Activated T-cell treated with anti-CD3 and anti-CD28 coated beads, Interleukin-2, amount 50 U/mL, for 1 hour (primary cell): ENCODE measurements at places on chromosomes 4 and X.
A peak's percentile ranks its signal among the peaks of the same experiment; 100 is the strongest.

DNA sequence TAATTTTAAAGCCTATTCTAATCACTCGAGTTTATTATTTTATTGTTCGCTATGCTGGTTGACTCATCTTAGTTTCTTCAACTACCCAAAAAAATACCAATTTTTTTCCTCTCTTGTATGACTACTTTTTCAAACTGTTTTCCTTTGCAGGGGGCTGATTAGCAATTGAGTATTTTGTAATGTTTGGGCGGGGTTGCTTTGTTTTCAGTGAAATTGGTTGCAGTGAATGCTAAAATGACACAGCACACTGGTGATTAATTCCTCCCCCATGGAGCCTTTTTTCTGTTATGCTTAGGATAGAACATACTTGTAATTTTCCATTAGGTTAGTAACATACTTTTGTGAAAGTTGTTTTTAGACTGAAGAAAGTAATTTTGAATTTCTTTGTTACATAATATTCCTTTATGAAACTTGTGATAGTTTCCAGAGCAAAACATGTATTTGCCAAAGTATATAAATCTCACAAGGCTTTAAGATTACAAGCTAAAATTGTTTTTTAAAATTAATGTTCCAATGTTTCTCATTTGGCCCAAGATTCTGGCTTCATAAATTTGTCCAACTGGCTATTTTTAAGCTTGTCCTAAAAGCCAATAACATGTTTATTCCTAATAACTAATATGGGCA, 120.4 kb downstream of the CHIC1 start:
- DNase-seq, result no peak

GRCh38 chr4:118350961-118351360, 1.8 kb downstream of the PRSS12 start:
- DNase-seq, result no peak

DNA sequence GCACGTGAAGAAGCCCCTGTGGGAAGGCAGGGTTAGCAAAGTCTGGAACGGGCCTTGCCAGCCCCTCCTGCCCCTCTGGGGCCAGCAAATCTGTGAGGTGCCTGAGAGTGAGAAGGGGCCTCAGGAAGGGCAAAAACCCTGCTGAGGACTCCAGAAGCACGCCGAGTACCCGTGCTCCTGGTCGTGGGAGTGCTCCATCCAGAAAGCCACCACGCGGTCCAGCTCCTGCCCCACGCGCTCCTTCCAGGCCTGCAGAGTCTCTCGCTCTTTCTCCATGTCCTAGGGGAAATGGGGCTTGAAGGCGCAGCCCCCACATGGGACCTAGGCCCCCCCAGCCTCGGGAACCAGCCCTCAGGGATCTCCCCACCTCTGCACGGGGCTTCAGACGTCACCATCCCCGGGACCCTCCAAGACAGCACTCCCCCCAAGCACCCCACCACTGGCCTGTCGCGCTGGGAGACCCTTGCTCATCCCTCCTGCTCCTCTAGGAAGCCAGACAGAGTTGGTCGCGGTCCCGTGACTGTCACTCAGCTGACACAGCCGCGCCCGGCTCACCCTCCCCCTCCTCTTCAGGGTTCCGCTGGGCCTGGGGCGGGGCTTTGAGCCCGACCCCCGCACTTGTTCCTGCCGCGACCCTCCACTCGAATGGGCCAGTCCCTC, at the start of gene RENBP:
Gene RENBP, minus strand, starts transcription at position 504 of the 660 bp plus-strand sequence. Its CDS starts 33 bp downstream, at position 471.
- peak; percentile 46 for DNase-seq

DNA sequence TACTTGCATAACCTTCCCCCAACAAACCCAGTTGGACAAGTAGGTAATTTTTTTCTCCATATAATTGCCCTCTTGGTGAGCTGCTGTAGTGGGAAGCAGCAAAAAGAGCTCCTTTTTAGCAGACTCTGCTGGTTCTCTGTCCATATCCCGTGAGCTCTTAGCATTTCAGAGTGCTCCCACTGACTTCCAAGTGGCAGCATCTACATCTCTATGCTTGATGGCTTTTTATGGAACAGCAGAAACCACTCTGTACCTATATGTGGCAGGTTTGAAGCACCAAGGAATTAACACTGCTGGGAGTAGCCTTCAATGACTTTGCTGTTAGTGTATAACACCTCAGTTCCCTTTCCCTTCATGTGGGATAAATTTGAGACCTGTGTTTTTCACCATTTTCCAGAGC, 168.4 kb upstream of the NHS start:
- no peak for DNase-seq

- DNase-seq, result no peak
Observed at GRCh38 chrX:123993904-123994635, 32.6 kb downstream of the STAG2 start.

- DNase-seq, result no peak
Observed at GRCh38 chr4:86909546-86910295, 17.5 kb upstream of the C4orf36 start.

GRCh38 chrX:39716401-39716800, 381.4 kb downstream of the BCOR start:
- DNase-seq, result no peak

DNA sequence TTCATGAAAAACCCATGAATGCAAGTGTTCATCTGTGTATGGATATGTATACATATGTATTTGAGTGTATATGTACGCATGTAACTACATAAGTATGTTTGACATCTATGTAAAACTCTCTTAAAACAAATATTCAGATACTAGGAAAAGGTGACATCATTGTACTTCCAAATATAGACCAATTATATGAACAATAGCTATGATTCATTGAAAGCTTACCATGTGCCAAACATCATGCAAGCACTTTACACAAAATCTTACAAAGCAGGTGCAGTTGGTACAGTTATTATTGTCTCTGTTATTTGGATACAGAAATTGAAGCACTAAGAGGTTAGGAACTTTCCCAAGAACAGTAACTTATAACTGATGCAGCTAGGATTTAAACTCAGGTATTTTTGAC, 21.4 kb downstream of the MAGEB17 start:
- no peak for DNase-seq

- DNase-seq, result no peak
Observed at GRCh38 chr4:2689825-2690700, 66.1 kb downstream of the TNIP2 start.

GRCh38 chrX:10514891-10515290, 105.5 kb downstream of the MID1 start:
- DNase-seq, result no peak

- DNase-seq, result peak; percentile 75
Observed at GRCh38 chrX:16695079-16695676, 17.3 kb downstream of the CTPS2 start.

DNA sequence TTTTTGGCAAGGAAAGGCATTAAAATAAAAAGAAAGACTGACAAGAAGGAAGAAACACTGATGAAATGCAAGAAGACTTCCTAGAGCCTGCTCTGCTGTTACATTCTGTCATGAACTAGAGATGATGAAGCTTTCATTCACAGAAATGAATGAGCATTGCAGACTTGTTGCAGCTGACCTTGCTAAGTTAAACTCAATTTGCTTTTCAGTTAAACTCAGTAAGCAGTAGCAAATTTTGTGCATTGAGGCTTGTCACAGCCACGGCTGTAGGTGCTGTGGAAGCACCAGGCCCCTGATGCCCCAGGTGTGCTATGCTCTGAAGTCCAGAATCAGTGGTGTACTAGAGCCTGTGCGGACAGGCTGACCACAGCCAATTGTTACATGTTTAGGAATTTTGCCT, 39.6 kb upstream of the LSM6 start:
- DNase-seq, result no peak

DNA sequence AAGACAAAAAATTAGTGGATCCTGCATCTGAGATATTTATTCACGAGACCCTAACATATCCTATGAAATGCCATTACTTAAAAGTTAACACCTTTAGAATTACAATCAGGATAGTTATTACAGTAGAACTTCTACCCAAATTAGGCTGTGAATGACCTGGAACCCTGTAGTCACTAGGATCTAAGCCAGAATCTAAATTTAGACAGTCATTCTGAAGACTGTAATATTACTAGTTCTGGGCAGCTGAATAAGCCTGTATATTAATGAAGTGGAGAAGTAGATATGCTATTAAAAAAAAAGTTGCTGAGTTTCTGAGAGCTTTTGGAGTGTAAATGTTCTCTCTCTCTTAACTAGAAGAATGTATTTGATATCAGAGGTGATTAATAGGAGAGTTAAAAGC, 67.0 kb downstream of the FAM13A start:
- DNase-seq, result no peak

DNA sequence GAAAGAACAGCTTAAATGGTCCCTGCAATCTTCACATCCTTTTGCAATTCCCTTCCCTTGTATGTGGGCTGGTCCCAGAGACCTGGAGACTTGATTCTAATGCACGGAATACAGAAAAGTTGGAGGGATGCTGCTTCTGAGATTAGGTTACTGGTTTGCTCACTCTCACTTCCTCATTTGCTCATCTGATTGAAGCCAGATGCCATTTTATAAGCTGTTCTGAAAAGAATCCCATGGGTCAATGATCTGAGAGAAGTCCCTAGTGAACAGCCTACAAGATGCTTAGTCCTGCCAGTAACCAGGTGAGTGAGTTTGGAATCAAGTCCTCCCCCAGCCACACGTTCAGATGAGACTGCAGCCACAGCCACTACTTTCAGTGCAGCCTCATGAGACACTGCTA, 35.9 kb downstream of the MAGEA1 start:
- DNase-seq, result no peak

GRCh38 chr4:76963131-76963750, 13.7 kb downstream of the SEPTIN11 start:
- no peak for DNase-seq

DNA sequence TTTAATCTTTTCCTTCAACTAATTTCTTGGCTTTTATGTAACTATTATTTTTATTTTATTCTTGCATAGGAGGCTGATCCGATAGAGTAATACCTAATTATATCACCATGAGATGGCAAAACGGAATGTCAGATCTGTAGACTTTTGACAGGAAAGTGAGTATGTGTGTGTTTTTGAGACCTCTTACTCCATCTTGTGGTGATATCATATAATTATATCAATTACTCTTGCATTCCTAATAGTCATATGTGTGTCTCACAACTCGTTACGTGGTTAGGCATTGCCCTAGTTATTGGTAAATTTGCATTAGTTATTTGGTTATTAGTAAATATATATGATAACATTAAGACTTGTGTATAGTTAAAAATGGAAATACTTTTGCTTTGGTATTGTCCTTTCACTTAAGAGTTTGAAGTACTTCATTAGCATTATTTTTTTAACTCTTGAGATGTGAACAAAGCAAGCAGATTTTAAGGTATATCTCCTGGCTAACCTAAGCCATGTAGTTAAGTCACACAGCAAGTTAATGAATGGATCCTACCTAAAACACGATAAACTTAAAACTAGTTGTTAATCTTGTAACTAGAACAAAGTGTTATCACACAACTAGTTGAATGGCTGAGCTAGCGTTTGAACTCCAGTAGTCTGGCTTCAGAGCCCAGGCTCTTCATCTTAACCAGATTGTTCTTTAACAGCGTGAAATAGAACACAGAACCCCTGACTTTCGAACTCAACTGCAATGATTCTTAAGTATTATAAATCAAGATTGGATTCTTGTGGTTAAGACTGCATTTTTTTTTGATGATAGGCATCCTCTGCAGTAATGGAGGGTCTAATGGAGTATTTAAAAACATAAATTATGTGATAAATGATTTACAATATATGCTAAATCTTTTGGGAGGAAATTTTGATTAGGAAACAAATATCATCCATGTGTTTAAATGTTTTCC, 67.1 kb downstream of the PGRMC2 start:
- no peak for DNase-seq

- DNase-seq, result no peak
Observed at GRCh38 chr4:185801471-185801870, 10.5 kb downstream of the SORBS2 start.

DNA sequence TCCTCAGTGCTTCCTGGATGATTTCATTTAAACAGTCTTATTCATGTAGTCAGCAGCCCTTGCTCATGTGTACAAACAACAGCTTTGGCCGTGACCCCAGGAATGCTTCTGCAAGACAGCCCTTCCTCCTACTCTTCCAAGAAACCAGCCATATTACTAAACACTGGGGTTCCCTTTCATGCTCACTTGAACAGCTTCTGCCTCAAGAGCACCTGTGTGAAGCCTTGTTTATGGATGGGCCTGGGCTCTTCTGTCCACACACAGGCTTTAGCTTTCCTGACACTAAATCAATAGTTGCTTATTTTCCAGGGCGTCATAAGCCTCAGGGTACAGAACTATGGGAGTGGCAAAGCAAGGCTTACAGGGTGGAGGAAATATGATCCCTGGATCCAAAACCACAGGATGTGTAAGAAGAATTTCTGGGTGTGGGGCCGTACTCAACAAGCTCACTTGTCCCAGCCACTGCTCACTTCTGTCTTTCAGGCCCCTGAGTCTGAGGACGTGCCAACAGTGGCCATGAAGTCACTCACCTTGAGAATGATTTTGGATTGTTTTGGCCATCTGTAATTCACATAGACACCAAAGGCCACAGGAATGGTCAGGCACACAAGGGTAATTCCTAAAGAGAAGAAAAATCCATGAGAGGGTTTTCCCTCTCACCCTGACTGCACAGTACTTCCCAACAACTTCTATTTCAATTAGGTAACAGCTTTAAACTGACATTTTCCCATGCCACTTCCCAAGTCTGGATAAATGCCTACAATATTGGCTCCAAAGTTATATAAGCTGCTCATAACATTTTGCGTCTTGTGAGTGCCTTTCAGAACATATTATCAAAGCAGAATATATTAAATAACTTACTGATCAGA, 17.7 kb downstream of the SLC10A6 start:
- no peak for DNase-seq

DNA sequence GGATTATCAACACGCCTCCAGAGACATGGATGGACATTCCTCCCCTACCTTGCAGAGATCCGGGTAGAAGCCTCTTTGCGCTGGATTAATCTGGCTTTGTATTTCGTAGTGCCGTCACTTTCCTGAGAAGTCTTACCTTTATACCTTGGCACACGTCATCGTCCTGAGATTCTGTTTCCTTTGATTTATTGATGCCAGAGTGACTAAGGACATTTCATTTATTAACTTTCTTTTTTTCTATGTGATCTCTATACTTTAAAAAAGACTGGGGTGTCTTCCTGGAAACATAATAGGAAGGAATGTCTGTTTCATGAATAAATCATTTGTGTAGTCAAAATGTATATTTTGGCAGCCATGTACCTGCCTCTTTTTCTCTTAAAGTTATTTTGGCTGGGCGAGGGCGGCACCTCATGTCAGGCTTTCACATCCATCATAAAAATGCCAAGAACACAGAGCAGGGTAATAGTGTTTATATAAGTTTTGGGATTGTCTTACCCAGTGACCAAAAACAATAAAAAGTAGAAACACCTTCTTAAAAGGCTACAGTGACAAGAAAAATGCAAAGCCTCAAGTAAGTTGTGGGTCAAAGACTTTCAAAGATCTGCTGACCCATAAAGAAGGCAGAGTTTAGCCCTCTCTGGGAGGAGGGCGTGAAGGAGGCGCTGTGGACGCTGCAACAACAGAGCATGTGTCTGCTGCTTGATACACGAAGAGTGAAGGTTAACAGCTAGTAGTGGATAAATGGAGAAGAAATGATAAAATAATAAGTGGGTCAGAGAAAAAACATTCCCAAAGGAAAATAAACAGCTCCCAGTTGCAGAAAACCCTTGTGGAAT, 124.4 kb downstream of the SHROOM3 start:
- DNase-seq, result no peak

GRCh38 chr4:25160714-25161592, 704 bp upstream of the SEPSECS start:
- no peak for DNase-seq
